ENCODE measurements at places on chromosomes 5 and 9.

DNA sequence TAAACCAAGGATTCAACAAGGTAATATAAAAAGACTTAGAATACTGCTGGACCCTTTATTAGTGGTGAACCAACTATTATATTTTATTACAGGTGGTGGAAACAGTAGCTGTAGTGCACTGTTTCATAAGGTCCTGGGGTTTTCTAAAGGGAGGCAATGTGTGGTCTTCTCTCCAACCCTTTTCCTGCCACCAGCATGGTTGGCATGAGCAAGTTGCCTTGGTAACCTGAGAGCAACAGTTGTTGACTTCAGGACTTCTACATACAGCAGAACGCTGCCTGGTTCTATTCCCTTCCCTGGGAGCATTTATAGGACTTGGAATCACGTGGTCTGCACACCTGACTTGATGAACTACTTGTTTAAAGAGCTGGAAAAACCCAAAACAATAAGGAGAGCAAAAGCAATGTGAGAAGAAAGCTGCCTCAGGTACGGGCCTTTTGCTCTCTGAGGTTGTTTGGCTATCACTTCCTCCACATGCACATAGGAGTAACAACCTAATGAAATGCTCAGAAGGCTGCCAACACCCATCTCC lies 81.1 kb upstream of the RAI14 start:
- no peak for DNase-seq

DNA sequence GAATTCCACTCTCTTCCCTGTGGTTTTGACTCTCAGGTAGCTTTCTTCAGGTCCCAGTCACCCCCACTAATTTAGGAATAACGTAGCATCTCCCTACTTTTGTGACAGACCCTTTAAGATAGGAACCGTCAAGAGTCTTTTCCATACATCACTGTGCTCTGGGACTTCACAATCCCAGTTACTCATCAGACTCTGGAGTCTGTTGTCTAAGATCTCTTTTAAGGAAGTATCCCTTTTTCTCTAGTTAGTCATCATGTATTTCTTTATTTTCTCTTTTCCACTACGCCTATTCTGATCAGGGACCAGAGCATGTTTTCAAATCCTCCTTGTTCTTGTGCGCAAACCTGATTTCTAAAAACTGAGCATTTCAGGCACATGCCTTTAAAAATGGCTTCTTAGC lies 143.0 kb downstream of the GOLPH3 start:
- no peak for DNase-seq

DNA sequence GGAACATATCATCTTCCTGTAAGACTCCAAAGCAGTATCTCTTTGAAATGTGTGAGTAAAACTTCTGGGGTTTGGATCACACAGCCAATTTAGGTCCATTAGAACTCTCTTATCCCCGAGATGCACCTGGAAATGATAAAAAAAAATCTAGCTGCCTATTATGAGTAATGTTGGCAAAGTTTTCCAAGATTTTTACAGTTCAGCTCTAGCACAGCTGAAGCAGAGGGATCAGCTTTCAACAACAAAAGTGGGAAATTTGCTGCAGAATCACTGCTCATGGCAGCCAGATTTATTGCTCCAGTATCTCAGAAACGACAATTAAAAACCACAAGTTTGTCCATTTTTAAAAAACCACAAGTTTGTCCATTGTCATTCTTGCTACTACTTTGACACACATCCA lies 292.2 kb downstream of the IRX2 start:
- no peak for DNase-seq

- no peak for DNase-seq
These were observed 126.3 kb downstream of the KDM4C start for GRCh38 chr9:6884101-6884500.

- DNase-seq, result no peak
These were observed 636 bp upstream of the PWWP2A start for GRCh38 chr5:160119905-160120266.

GRCh38 chr9:93261735-93262523 lies 78.0 kb downstream of the WNK2 start:
- peak; percentile 36 for DNase-seq

GRCh38 chr5:158502686-158503085 lies 597.0 kb downstream of the EBF1 start:
- DNase-seq, result no peak

GRCh38 chr9:112377087-112377486 lies 2.8 kb upstream of the HSDL2 start:
- DNase-seq, result no peak

DNA sequence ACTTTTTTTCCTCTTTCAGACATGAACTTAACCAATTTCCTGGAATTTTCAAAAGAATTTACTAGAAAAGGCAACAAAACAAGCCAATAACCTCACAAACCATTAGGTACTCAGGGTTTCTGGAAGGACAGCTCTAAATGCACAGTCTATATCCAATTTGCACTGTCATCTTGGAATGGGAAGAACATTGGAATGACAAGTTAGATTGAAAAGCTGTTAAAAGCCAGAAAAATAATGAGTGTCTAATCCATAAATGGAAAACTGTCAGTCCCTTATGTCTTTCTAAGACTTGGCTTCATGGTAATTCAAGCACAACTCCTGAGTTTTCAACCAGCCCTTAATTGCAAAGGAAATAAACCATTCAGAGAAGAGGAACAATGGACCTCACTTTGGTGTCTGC lies 105.8 kb upstream of the NTRK2 start:
- no peak for DNase-seq

GRCh38 chr5:131595088-131596033 lies 39.7 kb downstream of the RAPGEF6 start:
- no peak for DNase-seq

GRCh38 chr9:129068990-129069861 lies 11.7 kb upstream of the DOLPP1 start:
- DNase-seq, result no peak

DNA sequence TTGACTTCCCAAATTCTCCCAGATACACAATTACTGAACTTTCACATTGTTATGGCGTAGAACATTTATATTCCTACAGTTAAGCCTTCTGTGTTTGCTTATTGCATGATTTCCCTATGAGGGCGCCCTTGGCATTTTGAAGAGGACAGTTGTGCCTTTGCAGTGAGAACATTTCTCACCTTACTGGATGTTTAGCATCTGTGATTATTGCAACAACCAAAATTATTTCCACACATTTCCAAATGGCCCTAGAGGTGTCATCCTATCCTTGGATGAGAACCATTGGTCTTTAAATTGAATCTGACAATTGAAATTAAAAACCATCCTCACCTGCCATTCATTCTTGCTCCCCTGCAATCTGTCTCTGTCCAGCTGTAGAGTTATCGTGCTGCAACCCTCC lies 104.0 kb downstream of the MAMDC2 start:
- no peak for DNase-seq

GRCh38 chr9:136267261-136268111 lies 21.9 kb upstream of the QSOX2 start:
- peak; percentile 90 for DNase-seq

DNA sequence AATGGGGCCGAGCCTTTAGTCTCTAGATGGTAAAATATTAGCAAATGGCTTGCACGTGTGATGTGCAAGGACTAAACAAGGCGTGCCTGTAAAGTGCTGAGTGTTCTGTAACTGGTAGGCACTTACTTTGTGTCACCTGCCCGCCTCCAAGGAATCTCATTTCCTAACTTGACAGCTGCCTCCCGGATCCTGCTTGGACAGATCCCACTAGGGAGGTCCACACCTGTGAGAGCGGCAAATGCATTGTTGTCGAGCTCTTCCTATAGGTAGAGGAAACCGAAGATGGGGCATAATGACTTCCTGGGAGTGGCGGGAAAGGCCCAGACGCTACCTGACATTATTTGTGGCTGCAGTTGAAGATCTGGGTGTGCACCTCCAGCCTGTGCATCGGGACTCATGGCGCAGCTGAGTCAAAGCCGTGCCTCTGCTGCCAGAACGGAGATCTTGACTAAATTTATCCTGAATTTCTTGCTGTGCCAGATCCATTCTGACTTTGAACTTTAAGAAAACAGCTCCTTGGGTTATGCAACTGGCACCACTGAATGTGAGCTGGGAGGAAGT lies 79.8 kb downstream of the TENT4A start:
- DNase-seq, result no peak

GRCh38 chr9:121071756-121072421 lies 2.9 kb upstream of the CNTRL start:
- peak; percentile 95 for DNase-seq

GRCh38 chr9:19186232-19186631 lies 44.3 kb upstream of the DENND4C start:
- no peak for DNase-seq

GRCh38 chr9:121034529-121034928 lies 15.5 kb downstream of the C5 start:
- peak; percentile 11 for DNase-seq
